Activated T-cell treated with anti-CD3 and anti-CD28 coated beads for 24 hours (primary cell): ENCODE measurements at places on chromosomes 11 and 22.

DNA sequence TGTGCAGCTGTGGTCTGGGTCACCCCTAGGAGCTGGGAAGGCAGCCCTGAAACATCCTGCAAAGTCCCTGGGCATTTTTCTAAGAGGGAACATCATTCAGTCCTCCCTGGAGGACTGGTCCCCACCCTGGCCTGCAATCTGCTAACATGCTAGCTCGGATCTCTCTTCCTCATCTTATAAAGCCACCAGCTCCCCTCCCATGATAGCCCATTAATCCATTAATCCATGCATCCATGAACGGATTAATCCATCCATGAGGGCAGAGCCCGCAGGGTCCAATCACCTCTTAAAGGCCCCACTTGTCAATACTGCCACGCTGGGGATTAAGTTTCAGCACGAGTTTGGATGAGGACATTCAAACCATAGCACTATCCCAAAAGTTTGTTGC lies 12.1 kb downstream of the PRG3 start:
- no peak for DNase-seq

DNA sequence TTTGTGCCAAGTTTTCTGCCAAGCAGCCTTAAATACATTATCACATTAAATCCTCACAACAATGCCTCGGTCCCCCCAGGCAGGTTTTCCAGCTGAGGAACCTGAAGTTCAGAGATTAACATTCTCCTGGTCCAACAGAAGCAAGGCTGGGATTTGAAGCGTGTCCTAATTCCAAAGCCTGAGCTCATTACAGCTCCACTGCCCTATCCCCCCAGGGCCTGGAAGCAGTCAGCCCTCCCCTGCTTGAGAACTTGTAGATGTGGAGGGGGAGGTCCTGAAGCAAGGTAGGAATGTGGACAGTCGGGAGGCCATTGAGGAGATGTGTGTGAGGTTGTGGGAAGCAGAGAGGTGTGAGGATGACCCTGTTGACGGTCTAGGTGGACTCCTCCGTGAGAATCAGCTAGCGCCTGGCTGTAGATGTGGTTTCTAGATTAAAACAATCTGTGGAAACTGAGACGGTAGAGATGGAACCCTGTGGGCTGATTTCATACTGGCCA lies 8.1 kb downstream of the GRAMD1B start:
- no peak for DNase-seq

DNA sequence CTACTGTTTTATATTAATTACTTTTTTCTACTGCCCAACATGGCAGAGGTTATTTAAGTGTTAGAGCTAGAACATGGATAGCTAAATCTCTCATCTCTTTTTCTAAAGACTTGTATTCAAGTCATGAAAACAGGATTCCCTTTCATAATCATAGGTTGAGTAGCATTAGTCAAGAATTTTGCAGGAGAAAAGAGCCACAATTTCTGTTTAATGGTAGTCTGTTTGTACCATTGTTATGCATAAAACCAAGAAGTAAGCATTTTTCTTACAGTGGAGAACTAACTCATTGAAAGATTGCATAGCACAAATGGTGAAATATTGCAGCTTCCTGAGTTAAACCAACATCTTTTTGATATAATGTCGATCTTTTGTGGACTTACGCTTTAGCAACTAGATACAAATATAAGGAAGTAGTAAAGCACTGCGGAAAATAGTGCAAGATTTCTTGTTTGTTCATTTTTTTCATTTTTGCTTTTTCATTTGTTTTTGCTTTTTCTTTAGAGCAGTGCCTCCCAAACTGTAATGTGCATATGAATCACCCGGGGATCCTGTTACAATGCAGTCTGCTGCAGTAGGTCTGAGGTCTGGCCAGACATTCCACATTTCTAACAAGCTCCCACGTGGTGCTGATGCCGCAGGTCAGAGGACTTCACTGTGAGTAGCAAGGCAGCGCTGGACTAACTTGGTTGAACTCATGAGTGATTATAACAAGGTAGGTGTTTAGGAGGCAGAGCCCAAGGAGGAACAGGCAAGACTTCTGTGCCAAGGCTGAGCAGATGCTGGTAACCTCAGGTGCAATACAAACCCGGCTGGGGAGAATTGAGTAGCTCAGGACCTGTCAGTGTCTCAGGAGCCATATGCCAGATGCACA lies 4.6 kb downstream of the ETS1 start:
- DNase-seq, result no peak

DNA sequence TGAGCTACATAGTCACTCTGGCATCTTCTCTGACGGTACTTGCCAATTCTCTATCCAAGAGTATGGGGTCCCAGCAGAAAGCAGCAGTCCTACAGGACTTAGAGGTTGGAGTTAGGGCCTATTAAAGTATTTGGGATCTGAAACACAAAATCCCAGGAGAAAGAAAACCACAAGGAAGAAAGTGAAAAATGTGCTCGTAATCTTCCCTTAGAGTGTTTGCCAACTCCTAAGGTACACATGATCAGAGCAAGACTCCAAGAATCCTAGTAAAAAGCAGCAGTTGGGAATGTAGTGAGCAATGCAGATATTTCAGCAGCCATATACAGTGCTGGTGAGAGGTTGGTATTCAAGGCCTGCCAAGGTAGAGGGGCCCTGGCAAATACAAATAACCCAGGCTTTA lies 71.6 kb downstream of the EXT2 start:
- DNase-seq, result no peak

DNA sequence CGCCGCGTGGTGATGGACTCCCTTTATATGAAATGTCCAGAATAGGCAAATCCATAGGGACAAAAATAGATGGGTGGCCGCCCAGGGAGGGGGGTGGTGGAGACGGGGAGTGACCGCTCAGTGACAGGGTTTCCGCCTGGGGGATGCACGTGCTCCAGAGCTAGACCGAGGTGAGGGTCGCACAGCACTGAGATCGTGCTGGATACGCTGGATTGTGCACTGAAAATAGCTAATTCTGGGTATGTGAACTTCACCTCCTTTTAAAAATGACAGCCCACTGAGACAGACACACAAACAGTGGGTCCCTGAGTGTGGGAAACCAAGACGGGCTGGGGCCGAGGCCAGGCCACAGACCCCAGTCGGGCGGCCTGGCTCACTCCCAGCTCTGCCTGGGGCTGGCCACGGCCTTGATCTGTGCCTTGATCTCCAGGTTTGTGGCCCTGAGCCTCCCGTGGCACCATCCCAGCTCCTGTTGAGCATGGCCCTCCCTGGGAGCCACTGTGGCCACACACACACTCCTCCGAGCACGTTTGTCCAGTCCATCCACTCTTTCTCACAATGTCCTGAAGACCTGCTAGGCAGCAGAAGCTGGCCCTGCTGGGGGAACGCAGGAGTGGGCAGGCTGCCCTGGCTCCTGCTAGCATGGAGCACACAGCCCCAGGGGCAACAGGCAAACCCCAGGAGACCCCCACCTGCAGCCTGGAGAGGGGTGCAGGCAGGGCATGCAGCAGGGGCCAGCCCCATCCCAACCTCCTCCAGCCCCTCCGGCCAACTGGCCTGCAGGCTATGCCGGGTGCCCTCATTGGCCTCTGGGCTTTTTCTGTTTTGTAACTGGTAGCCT lies 41.0 kb upstream of the TH start:
- DNase-seq, result no peak

GRCh38 chr11:94032725-94033124 lies 11.6 kb downstream of the HEPHL1 start:
- DNase-seq, result no peak

DNA sequence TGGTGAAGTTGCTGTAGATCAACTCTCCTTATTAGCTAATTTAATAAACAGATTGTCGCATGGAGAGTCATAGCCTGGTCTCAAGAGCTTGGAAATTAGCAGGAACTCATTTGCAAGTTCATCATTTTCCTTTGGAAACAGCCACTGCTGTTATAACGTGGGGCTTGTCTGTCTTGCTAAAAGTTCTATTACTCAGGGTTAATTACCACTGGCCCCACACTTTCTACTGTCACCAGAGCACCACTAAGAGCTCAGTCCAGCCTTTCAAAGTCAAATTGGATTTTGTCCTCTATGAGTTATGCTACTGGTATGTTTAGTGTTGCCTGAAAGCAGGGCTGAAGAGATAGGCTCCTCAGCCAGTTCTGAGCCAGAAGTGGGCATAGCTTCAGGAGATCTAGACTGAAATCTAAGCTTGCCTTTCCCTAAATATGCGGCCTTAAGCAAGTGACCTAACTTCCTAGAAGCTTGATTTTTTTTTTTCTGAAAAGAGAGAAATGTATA lies 292.2 kb downstream of the INSC start:
- no peak for DNase-seq

DNA sequence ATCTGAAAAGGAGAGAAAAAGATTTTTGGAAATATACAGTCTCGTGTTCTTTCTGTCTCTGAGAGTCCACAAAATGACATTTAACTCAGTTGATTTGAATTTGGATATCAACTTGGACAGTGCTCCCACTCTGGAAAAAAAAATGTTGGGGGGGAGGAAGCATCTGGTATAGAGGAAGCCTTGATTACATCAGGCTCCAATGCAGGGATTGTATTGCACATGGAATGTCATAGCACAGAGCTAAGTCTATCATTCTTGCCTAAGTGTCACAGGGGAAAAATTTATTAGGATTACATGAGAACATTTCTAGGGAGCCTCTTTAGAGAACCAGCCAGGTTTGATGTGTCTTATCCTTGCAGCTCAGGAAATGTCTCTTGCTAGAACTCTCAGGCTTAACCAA lies 23.0 kb downstream of the MS4A6A start:
- DNase-seq, result no peak

GRCh38 chr11:47078751-47079521 lies 97.7 kb downstream of the ARFGAP2 start:
- no peak for DNase-seq

DNA sequence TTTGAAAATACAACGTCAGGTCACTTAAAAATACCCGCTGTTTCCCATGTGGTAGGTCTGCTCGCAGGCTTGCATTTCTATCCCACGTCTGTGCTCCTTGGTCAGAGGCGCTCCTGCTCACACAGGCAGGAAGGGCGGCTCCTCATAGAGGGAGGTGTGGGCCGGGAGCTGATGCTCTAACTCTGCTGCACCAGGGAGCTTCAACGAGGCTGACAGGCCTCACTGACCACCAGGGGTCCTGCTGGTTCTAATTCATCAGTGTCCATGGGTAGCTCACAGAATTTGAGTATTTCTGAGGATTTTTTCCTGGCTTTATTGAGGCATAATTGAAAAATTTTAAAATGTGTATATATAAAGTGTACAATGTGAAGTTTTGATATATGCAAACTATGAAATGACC lies 68.5 kb downstream of the PIWIL3 start:
- DNase-seq, result no peak

DNA sequence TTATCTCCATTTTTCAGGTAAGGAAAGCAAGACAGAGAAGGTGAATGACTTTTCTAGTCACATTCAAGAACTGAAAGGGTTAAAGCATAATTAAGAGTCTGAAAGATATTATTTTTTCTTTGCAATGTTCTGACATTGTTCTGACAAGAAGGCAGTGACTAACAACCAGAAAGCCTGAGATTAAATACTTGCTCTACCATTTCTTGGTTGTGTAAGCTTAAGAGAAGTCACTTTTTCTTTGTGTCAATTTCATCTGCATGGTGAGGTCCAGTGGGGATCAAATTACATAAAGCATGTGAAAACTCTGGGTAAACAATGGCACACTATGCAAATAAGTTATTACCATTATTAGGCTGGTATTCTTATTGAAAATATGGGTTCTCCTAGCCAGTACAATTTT lies 73.7 kb downstream of the PHF21A start:
- DNase-seq, result no peak

- DNase-seq, result peak; percentile 95
Measured at GRCh38 chr11:65110354-65110861, 1.3 kb upstream of the TM7SF2 start.

DNA sequence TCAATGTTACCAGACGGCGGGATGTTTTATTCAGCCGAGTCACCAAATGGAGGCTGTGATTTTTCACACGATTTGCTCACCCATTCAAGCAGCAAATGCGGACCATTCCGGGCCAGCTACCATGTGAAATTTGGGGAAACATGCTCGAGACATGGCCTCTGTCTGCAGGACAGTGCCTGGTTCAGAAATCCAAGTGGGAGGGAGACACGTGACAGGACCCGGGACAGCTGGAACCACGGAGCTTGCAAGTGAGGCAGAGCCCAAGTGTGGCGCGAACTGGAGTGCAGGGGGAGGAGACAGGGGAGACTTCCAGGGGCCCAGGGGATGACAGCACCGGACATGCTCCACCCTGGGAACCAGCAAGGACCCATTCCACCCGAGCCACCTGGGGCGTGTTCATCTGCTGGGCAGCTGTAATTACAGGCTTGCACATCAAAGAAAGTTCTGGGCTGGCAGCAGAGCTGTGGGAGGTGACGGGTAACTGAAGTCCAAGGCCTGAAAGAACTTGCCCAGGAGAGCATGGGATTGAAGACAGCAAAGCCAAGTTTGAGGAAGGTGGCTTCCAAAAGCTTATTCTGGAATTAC lies 16.5 kb downstream of the CERK start:
- DNase-seq, result no peak

GRCh38 chr22:38136607-38137006 lies 26.1 kb upstream of the BAIAP2L2 start:
- no peak for DNase-seq
